AG08395 (cell line): ENCODE measurements at places on chromosomes 6 and 20.

- DNase-seq, result no peak
Observed at GRCh38 chr6:44500074-44500473, 112.6 kb downstream of the CDC5L start.

DNA sequence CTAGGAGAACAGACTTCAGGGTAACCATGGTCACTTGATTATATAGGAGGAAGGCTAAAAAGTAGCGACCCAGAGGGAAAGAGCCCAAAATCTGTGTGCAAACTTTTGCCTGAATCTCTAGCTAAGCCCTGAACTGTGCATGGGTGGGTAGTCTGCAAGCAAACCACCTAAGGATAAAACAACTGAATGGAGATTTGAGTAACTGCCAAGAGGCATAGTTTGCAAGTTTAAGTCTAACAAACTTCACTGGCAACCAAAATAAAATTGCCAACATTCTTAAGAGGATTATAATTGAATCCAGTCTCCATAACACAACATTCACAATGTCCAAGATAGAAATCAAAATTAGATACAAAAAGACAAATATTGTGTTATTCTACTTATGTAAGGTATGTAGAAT lies 192.0 kb upstream of the PLN start:
- no peak for DNase-seq

DNA sequence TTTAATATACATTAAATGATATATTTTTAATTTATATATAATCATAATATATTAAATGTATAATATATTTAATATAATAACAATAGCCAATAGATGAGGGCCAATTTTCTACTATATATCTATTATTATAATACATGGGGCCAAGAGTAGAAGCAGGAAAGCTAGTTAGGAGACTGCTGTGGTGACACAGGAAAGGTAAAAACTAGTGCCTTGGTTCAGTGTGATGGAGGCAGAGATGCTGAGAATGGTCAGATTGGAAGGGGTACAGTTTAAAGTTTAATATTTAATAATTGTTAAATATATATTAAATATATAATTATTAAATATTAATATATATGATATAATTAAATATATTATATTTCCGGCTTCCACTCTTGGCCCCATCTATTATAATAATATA lies 102.9 kb upstream of the RNF217 start:
- DNase-seq, result no peak

DNA sequence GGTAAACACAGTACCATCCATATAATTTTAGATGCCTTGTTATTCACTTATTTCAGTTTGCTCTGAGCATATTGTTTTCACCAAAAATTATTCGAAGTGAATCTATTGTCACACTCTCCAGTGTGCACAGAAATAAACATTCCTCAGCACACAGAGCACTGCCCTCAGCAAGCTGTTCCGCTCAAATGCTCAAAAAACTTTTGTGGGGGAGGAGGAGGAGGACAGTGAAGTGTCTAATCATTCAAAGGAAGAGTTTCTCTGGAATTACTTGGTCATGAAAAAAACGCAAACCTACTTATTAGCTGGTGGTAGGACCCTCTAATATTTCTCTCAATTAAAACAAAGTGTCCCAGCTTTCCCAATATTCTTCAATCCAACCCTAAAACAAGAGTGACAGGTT lies 88.3 kb downstream of the DTNBP1 start:
- DNase-seq, result no peak

DNA sequence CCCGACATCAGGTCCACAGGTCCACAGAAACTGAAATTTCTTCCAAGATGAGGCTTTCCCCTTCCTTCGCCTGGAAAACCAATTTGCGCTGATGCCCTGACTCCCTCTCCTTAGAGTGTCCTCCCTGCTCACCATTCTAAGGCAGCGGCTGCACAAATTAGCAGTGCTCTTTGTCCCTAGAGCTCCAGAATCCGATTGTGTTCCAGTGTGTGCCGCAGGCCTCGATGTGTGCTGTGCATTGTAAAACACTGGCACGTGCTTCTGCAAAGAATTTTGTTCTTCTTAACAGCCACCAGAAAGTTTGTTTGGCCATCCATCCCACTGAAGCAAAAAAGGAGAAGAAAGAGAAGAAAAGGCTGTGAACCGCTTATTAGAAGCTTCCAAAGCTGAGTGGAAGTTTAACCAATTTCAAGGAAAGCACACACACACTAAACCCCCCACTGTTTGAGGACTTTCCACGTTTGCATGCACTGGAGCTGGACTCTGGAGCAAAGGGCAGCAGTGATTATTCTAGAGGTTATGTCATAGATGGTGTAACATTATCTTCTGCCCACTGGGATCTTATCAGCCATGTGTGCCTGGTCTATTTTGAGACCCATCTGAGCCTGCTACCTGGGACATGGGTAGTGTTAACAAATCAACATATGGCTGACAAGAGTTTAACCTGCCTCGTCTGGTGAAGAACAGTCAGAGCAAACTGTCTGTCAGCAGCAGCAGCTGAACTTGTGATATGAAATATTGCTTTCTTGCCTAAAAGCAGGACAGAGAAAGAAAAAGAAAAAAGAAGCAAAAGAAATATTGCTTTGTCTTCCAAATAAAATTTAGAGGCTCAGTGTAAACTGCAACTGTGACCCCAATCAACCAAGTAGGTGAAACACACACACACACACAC lies 64.9 kb upstream of the RREB1 start:
- no peak for DNase-seq

GRCh38 chr6:19837511-19838441 lies 606 bp downstream of the ID4 start:
- DNase-seq, result peak; percentile 27

DNA sequence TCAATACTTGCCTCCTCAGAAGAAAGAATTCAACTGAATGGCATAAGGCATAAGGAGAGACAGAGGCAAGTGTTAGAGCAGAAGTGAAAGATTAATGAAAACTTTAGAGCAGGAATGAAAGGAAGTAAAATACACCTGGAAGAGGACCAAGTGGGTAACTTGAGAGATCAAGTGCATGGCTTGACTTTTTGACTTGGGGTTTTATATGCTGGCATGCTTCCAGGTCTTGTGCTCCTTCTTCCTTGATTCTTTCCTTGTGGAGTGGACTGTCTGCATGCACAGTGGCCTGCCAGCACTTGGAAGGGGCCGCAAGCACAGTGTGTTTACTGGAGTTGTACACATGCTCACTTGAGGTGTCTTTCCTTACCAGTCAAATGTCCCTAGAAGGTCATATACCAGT lies 222.1 kb upstream of the UFL1 start:
- DNase-seq, result no peak

DNA sequence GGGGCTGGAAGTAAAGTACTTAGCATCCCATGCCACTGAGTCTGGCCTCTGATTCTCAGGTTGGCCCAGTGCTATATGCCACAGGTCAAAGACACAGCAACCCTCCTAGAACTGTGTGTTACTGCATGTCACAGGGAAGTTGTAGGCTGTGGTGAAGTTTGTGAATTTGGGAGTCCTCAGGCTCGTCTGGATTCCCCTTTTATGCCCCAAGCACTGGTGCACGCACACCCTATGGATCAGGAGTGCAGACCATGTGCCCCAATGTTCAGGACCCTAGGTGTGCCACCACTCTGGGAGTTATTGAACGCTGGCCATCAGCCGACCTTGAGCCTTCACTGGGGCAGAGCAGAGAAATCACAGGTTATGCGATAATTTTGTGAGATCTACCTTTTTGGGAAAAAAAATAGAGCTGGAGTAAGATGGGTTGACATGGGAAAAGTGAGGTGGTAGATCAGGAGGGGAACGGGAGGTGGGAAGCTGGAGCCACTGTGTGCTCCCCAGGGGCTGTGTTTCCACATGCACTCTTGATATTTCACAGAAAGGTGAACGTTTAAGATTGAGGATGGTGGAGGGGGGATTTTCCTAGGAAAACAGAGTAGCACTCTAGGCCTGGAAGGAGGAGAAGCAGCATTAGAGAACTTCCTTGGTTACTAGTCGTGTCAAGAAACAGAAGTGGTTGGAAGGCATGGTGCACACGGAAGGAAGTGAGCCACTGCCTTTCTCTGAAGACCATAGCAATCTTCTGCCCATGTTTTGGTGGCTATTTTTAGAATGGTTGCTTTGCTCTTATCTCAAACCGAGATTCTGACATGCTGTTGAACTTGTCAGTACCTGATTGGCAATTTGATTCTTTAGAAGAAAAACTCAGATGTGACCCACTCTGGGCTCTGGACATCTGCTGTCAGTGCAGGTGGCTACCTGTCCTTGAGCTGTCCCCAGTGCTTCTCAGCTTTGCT lies 44.1 kb downstream of the DUSP22 start:
- no peak for DNase-seq

GRCh38 chr20:19210391-19211155 lies 1.9 kb upstream of the SLC24A3 start:
- peak; percentile 14 for DNase-seq

DNA sequence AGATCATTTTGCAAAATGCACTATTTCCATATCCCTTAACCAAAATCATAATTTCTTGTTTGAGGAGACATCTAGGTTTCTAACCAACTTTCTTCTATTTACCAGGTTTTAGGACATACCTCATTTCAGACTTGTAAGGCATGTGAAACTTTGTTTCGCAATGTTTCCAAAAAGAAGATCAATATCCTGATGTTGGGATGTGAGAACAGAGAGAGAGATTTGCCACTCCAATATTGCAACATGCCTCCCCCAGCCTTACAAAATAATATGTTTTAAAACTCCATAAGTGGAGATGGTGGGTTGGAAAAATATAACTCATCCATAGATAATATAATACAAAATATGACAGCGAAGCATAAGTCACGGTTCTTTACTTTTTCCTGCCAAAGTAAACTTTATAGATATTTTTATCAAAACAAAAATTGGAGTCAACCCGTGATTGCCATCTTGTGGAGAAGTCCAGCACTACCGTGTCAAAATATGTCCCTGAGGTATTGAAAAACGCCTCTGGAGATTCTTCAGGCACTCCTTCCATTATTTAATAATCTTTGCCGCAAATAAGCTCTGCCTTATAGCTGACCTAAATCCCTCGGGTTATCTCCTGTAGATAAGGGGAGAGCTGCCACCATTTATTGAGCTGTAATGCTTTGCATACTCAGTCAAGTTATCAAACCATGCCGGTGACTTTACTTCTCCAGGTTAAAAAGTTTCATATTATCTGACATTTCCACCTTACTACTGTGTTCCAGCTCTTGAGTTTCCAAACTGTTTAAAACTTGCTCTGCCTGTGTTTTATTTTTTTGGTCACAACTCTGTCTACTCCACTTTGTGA lies 534.2 kb downstream of the HACE1 start:
- DNase-seq, result peak; percentile 17

DNA sequence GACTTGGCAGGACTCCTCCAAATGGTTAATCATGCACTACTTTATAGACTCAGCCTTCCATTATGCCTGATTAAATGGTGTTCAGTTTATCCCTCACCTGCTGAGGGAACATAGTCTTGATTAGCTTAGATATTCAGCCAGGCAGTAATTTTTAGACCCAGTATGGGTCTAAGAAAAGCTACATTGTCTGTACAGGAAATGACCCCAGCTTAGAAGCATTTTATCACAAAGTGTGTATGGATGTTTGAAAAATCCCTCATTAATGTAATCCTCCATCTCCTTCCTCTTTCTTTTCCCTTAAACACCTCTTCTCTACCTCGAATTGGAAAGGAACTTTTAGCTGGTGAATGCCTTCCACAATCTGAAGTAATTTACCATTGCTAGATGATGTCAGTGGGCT lies 252.2 kb upstream of the BMP2 start:
- no peak for DNase-seq

GRCh38 chr6:135577059-135577538 lies 79.6 kb upstream of the AHI1 start:
- DNase-seq, result no peak

- DNase-seq, result no peak
Observed at GRCh38 chr20:62642666-62643520, 590 bp downstream of the SLCO4A1 start.

GRCh38 chr6:84057908-84058307 lies 24.3 kb downstream of the MRAP2 start:
- DNase-seq, result no peak

DNA sequence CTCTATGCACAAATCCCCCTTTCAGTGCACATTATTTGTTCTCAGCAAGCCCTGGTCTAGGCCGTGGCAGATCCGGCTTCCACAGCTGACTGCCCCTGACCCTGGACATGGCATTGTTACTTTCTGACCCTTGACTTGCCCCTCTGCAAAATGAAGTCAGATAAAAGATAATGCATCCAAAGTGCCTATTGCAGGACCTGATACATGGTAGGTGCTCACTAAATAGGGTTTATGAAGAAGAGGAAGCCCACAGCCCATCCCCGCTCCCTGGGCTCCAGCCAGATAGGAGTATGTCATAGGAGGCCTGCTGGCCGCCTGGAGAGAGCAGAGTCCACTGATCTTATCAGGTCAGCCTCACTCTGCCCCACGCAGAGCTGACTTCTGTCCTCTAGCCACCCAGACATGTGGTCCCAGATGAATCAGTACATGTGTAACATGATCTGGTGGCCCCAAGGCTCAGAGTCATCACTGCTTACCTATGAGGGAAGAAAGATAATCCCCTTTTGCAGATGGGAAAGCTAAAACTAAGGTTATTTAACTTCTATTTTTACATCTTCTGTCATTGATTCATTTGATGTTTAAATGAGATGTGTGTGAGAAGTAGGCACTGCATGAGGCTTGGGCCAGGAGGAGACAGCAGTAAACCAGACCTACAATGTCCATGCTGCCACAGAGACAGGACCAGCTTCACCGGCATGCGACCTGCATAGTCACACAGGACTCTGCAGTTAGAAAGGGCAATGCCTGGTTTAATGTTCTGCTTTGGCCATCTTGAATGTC lies 20.4 kb downstream of the MAFB start:
- DNase-seq, result peak; percentile 31

DNA sequence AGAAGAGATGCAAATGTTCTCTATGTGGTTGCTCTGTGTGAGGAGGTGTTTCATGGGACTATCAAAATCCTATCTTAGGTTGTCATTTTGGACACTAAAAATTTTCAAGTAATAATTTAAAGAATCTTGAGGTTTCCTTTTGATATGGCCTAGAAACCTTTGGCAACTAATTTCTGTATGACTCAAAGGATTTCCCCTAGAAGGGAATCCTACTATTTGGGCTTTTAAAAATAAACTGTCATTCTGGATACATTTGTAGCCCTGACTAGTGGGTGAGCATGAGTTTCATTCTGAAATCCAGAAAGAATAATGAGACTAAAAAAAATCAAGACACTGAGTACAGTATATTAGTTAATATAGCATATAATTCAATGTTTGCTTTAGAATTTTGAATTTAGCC lies 25.5 kb upstream of the RAB23 start:
- DNase-seq, result no peak

DNA sequence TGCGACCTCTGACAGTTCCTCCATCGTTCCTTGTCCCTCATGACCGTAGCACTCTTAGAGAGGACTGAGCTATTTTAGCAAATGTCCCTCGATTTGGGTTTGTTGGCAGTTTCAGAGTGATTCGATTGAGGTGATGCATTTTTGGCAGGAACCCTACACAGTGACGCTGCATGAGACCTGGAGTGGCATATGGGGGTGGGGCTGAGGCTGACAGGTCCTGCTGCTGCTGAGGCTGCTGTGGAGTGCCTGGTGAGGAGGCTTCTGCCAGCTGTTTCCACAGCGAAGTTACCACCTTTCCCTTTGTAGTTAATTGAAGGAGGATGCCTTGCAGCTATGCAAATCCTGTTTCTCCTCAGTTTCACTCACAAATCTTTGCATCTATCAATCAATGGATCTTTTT lies 19.8 kb downstream of the PXDC1 start:
- DNase-seq, result no peak

GRCh38 chr20:10902174-10902573 lies 228.4 kb upstream of the JAG1 start:
- DNase-seq, result no peak

- no peak for DNase-seq
Observed at GRCh38 chr20:5180933-5181332, 54.1 kb downstream of the CDS2 start.

GRCh38 chr6:37426945-37427510 lies 6.0 kb upstream of the CMTR1 start:
- DNase-seq, result no peak
